ENCODE measurements at places on chromosomes 5 and 9. TPM values are rescaled to one million over a fixed set of nuclear protein-coding genes. Genes with fewer than 3 reads are reported as not detected.

DNA sequence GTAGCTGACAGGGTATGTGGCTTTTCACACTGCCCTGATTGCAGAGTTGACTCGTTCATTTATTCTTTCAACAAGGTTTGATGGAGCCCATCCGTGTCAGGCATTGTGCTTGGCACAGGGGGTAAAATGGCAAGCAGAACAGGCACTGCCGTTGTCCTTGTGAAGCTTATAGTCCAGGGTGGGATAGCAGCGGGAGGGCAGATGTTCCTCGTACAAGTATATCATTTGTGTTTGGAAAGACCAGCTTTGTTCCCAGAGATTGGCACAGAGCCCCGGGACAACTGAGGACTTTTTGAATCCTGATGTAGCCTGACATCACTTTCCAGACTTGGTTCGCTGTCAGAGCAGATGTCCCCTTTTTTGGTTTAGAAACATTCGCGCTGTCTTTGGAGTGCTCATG, 50.9 kb downstream of the MVB12B start:
- H3K36me3 ChIP-seq = peaks cover 11% of the 10 kb centered on the region
- no peak overlapping the region for H3K27ac ChIP-seq

DNA sequence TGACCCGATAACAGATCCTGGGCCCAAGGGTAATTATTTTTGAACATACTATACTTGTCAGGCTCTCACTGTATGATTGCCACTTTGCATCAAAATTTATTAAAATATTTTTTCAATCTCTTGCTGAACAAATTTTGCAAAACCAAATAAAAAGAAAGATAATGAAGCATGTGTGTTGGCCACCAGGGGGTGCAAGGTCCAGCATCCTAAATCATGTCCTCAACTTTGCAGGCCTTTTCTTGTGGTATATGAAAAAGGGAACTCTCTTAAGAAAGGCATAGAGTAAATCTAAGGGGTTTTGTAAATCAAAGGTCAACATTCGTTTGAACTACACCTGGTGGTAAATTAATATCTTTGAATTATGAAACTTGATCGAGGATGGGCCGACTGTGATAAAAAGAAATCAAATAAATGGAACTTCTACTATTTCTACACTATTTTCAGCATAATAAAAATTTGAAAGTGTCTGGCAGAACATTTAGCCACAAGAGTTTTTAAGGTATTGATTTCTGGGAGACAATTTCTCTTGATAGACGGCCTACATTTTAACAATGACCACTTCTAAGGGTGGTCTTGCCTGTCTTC, 676.5 kb downstream of the DMRTA1 start:
- no peaks in the 10 kb centered on the region for H3K27me3 ChIP-seq
- no peak for DNase-seq
- no peaks in the 10 kb centered on the region for H3K4me1 ChIP-seq
- no peak overlapping the region for H3K27ac ChIP-seq
- H3K36me3 ChIP-seq = no peaks in the 10 kb centered on the region

GRCh38 chr5:95863383-95863757, 40.8 kb upstream of the GLRX start:
- peak overlapping the region; percentile 87 for H3K27ac ChIP-seq
- H3K4me3 ChIP-seq = peak overlapping the region; percentile 44
- no peaks in the 10 kb centered on the region for H3K27me3 ChIP-seq
- peaks cover 46% of the 10 kb centered on the region for H3K4me1 ChIP-seq
- no peak for DNase-seq

DNA sequence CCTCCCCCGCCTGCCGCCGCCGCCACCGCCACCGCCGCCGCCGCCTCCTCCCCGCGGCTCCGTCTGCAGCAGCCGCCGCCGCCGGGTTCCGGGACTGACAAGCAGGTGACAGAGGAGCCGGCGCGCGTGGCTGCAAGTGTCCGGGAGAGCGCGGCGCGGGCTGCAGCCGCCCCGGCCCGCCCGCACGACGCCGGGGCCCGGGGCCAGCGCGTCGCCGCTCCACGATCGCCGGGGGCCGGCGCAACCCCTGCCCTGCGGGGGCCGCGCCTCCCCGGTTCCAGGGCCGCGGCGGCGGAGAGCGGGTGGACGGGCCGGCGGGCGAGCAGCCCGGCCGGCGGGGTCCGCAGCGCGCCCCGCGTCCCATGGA, 343 bp downstream of the LMX1B start:
- no peak overlapping the region for H3K27ac ChIP-seq
- no peaks in the 10 kb centered on the region for H3K36me3 ChIP-seq
- peaks cover 13% of the 10 kb centered on the region for H3K4me1 ChIP-seq
- H3K27me3 ChIP-seq = peaks cover 52% of the 10 kb centered on the region
- no peak overlapping the region for H3K4me3 ChIP-seq

GRCh38 chr5:168575391-168576372, 3.5 kb downstream of the PANK3 start:
- DNase-seq = no peak
- no peaks in the 10 kb centered on the region for H3K36me3 ChIP-seq
- H3K27me3 ChIP-seq = no peaks in the 10 kb centered on the region
- H3K27ac ChIP-seq = no peak overlapping the region

- peaks cover 2% of the 10 kb centered on the region for H3K27me3 ChIP-seq
- H3K4me3 ChIP-seq = no peak overlapping the region
- no peak for DNase-seq
- H3K36me3 ChIP-seq = no peaks in the 10 kb centered on the region
Measured at GRCh38 chr9:2868883-2869282, 25.0 kb upstream of the PUM3 start.

The HRH2 gene
- total RNA-seq = 0.49 TPM

The TEK gene
- 5.7 TPM for total RNA-seq

Measured in psoas muscle (tissue), 8 donors.